B cell (primary cell): ENCODE measurements at places on chromosomes 6 and 20.

DNA sequence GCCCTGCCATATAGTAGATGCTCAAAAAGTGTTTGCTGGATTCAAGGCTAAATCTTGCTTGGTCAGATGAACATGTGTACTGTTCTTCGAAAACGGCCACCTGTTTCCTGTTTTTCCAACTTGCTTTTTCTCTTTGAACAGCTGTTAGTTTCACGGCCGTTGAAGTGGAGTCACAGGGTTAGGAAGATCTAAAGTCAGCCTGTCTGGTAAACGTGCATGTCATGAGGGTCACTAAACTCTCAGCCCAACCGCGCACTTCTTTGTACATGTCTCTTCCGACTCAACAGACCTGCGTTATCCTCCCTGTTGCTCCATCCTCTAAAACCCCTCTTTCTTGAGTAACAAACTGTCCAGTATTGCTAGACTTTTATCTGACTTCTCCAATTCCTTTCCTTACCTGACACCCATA lies 93.2 kb upstream of the MAN1A1 start:
- peak; percentile 59 for DNase-seq

DNA sequence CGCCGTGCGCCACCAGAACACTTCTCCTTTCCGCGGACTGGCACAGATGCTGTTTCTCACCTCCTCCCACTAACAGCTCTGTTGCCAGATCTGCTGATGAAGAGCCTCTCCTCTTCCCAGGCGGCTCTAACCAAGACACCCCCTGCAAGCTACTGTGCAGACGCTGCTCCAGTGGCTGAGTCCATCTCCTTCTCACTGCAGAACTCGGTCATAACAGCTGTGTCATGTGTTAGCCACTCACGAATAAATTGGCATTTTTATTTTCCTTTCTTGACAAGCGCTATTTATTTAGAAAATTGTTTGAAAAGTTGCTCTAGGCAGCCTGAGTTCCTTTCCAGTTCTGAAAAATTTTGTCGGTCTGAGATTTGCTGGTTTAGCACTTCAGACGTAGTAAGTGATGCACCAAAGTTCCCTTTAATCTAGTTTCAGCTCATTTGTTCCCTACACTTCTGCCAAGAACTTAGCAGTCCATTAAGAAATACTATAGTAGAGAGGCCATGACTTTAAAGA lies 12.8 kb upstream of the PLEKHG1 start:
- no peak for DNase-seq

- no peak for DNase-seq
These were observed 152.5 kb downstream of the IBTK start for GRCh38 chr6:82095091-82095490.

DNA sequence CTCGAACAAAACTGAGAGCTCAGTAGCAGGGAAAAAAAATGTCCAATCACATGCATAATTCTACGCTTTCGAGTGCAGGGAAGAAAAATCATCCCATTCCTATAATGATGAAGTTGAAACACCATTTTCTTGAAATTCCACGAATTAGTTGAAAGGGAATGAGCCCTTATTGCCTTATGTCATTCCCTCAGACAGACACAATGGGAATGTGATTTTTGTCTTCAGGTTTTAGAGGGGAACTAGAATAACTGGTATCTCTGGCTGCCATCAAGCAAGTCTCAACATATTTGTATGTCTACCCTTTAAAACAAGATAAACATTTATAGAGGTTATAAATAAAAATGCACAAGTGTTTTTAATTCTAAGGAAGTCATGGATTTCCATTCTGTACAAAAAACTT lies 87.9 kb downstream of the KIF13A start:
- DNase-seq: no peak

DNA sequence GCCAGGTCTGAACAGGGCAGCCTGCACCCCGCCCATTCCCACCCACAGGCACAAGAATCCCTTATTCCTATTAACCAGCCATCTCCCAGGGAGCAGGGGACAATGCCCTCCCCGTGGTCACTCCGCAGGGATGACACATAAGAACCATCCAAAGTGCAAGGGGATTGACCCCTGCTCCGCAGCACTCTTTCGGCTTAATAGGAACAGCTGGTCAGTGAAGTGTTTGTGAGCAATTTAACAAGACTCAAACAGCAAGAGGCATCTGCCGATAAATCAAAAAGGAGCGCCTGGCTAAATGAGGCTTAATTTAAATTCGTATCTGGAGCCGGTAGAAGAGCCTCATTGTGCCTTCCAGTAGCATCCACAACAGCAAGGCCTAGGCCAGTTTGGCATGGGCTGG lies 389.4 kb downstream of the RNGTT start:
- no peak for DNase-seq

DNA sequence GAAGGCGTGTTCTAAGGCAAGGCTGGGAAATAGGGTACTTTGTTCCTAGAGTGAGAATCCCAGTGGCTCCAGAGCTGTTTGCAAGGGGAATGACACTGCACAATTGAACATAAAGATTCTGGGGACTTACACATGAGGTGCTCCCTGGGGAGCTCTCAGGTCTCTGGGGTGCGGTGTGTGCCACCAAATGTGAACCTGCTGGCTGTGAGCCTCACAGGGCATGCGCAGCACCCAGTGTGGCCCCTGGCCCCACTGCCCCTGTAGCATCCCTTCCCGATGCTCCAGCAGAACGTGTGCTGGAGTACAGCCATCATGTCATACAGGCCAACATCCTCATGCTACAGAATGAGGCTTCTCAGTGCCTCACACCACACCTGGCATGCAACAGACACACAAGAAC lies 68.2 kb downstream of the TOX2 start:
- no peak for DNase-seq

DNA sequence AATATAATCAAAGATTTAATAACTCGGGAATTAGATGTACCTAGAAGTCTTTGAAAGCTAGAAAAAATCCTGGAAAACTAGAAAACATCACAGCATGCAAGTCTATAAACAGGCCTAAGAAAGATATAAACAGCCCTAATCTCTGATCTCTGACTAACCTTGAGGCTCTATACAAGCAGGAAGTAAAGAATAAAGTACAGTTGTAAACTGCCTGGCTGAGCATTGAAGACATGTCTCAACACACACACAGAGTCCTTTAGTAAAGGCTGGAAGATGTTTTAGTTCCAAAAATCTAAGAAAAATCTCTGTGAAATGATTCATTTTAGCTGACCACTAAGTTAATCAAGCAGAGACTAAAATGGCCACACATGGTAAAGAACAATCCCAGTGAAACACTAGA lies 774.5 kb downstream of the EYS start:
- no peak for DNase-seq

- DNase-seq: no peak
These were observed 264.4 kb downstream of the HACE1 start for GRCh38 chr6:104595311-104595820.

DNA sequence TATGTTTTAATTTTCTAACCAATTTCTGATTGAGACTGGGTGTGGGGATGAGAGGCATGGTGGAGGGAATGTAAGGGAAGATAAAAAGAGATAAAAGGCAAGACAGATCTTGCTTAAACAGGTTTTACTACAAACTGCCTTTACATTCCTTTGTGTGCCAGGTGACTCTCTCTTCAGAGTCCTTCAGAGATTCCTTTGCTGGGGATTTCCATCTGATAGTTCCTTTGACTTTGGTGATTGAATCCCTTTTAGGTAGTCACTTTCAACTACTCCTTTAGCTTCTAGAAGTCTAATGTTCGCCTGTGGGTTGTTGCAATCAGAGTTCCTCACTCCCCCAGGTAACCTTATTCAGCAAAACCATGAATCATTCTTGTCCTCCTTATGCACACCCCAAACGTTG lies 283.3 kb upstream of the MANEA start:
- no peak for DNase-seq

DNA sequence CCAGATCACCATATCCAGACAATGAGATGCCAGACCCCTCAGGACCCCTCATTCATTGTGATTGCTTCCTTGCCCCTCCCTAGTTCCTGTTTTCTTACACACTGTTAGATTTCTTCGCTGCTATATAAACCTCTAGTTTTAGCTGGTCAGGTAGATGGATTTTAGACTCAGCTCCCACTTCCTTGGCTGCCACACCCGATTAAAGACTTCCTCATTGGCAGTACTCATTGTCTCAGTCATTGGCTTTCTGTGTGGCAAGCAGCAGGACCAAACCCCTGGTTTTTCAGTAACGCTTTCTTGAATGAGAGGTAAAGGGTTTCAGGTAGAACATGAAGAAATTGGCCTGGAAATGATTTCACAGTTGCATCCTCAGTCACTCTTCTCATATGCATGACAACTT lies 47.9 kb downstream of the QRSL1 start:
- no peak for DNase-seq

DNA sequence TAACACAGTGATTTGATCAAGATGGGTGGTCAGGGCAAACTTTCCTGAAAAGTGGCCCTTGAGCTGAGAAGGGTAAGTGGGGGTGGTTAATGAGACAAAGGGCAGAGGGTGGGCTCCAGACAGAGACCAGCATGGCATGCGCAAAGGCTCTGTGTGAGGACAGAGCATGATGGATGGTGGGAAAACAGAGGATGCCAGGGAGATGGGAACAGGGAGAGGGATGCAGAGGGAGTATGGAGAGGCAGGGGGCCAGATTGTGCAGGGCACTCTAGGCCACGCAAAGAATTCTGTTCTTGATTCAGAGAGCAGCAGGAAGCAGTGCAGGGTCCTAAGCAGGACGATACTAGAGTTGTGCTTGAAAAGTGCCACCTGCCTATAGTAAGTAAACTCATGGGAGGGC lies 394.4 kb downstream of the BTBD9 start:
- DNase-seq: no peak
